ENCODE measurements at places on chromosomes 3 and 15.

- no peak for DNase-seq
Measured at GRCh38 chr15:40716165-40716564, 21.2 kb downstream of the RAD51 start.

GRCh38 chr3:171219258-171219657 is 192.7 kb upstream of the SLC2A2 start:
- DNase-seq = no peak

DNA sequence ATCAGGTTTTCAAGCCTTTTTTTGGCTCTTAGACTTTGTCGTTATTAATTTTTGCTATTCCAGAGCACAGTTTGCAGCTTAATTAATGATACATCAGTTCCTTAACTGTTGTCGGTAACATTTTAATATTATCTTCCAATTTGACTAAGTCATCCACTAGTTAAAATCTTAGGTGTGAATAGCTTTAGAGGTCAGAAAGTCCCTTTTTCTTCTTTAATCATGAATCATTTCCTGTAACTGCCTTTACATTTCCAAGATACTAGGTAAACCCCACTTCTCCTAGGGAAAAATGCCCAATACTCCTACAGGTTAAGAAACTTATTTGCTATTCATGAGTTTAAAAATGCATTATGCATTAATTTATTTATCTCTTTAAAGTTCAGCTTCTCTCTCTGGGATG is 260.9 kb upstream of the CFAP20DC start:
- no peak for DNase-seq

- no peak for DNase-seq
Measured at GRCh38 chr15:100863796-100864267, 15.8 kb upstream of the ALDH1A3 start.

DNA sequence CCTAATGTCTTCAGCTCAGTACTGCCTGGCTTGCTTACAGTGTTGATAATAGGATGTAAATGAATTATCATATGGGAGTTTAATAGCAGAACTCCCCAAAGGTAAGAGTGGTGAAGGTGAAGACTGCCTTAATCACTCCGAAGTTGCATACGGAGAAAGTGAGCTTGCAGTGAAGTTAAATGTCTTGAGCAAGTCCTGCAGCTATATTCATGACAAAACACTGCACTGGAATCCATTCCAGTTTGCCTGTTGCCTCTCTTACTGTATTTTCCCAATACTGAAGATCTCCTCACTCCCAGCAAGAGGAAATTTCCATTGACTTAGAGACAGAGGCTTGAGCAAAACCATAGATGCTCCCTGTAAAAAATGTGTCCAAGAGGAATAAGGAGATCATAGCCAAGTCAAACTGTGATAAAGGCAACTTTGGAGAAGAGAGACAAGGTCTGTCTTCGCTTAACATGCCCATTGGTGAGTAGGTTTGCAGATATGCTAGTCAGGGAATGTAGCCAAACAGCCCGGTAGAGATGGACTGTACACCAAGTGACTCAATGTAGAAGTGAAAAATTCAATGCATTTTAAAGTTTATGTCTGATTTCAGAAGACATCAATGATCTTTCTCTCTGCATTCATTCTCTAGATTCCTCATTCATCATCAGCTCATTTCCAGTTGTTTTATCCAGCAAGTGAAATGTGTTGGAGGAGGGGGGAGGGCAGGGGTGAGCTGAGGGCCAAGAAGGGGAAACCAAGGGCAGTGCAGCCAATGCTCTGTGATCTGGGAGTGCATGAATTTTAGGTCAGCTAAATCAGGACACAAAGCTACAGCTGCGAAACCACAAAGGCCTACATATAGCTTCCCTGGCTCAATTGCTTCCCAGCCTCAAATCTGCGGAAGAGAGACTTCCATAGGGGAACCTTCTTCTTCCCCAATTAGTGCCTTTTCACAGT is 667.1 kb upstream of the NR2F2 start:
- no peak for DNase-seq

GRCh38 chr15:73691396-73691795 is 7.2 kb downstream of the CD276 start:
- DNase-seq = no peak

GRCh38 chr3:29686889-29687592 is 406.2 kb downstream of the RBMS3 start:
- DNase-seq = no peak

DNA sequence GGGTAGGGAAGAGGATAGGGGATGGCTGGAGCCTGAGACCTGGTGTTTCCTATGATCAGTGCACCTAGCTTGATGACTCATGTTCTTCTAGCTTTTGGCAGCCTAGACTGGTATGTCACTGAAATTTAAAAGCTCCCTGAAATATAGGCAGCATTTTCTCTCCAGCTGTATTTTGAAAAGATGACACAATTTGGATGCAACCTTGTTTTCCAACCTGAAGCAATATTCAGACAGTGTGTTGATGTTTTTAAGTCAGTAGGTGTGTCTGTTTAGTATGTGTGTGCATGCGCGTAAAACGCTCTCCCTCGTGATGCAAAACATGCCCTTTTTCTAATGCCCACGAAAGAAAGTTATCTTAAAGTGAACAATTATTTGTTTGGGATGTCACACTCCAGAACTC is 58.5 kb downstream of the RPL22L1 start:
- DNase-seq = no peak
